Hair follicular keratinocyte (primary cell): ENCODE measurements at places on chromosomes 5 and 9. TPM values are rescaled to one million over a fixed set of nuclear protein-coding genes. Genes with fewer than 3 reads are reported as not detected.

Gene IL5
- not detected in 2 replicates for total RNA-seq

Gene PROB1
- total RNA-seq, result 0.78 and 2.7 TPM in 2 replicates

Gene RAD23B
- total RNA-seq, result 59.7 and 87.7 TPM in 2 replicates

Gene FST
- total RNA-seq, result 223 and 230 TPM in 2 replicates

Gene ADAMTSL2
- not detected in 2 replicates for total RNA-seq

Gene NR4A3
- 0.15 TPM in 1 of 2 replicates, not detected in the other for total RNA-seq

Gene CDKN2B-AS1
- total RNA-seq, result 0.23 and 1.3 TPM in 2 replicates

Gene SPINK13
- total RNA-seq, result not detected in 2 replicates
